Germinal center (tissue), 1 donor: ENCODE measurements at places on chromosomes 7 and 10.

DNA sequence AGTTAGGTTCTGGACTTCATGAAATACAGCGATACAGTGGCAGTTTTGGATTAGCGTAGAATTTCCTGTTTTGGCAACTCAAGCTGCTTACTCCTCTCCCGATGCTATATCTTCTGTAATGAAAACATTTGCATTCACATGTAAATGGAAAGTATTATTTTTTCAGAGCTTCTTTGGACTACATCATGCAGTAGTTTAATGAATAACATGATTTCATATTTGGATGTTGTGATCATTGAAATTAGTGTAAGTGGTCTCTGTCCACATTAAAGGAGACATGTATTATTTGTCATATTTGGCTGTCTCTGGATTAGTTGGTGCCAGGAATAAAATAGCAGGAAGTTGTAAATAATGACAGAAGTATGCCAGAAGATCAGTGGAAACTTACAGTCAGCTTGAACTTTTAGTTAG, 331.6 kb downstream of the GFRA1 start:
- no peak for DNase-seq

DNA sequence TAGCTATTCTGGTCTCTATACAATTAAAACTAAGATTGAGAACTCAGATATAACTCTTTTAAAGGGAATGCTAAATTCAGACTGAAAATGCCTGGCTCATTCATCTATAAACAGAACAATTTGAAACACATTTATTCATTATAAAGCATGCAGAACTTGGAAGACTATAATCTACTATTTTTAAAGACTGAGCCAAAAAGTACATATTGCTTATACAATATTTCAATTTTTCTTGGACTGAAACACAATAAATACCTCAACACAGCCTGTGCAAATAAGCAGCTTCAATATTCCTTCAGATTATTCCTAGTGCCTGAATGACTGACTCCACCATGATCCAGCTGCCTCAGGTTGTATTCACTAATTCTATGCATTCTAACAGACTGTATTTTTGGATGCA, 15.5 kb upstream of the PHYH start:
- DNase-seq, result no peak

- DNase-seq, result no peak
Measured at GRCh38 chr10:26681076-26681475, 16.4 kb upstream of the PDSS1 start.

- DNase-seq, result no peak
Measured at GRCh38 chr7:139595806-139596205, 72.3 kb downstream of the CLEC2L start.

DNA sequence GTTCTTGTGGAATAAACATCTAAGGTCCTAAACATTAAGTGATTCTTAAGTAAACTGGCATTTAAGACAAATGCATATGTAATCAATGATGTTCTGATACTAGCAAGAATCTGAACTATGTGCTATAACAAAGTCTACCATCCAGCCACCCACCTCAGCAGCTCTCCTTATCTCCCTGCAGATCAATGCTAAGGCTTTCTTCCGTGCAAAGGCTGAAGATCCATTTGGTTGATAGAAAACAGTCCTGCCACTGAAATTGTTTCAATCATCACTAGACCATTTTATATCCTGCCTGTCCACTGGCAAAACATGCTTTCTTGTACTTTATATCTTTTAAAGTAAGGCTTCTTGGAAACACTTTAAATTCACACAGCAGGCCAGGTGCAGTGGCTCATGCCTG, 6.3 kb upstream of the SMKR1 start:
- DNase-seq, result no peak

- DNase-seq, result no peak
Measured at GRCh38 chr10:95445223-95445836, 115.8 kb downstream of the SORBS1 start.

DNA sequence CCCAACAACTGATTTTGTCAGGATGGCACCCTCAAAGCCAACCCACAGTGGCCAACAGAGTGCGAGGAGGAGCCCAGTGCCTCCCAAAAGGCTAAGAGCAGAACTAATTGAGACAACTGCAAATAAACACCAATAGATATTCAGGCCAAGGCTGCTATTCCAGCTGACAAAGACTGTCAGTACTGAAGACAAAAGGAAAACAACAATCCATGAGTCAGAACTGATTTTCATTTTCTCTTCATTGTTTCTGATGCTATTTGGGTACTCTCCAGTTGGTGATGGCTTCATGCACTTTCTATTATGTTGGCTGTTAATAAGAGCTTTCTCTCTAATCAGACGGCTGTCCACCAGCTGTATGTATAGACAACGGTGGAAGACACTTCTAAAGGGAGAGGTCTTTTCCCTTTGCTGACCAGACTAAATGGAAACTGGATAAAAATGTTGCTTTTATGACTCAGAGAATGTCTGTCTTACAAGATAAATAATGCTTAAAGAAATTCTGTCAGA, 515.9 kb downstream of the PARD3 start:
- no peak for DNase-seq

- DNase-seq, result no peak
Measured at GRCh38 chr10:44902941-44903545, 8.1 kb upstream of the TMEM72 start.

DNA sequence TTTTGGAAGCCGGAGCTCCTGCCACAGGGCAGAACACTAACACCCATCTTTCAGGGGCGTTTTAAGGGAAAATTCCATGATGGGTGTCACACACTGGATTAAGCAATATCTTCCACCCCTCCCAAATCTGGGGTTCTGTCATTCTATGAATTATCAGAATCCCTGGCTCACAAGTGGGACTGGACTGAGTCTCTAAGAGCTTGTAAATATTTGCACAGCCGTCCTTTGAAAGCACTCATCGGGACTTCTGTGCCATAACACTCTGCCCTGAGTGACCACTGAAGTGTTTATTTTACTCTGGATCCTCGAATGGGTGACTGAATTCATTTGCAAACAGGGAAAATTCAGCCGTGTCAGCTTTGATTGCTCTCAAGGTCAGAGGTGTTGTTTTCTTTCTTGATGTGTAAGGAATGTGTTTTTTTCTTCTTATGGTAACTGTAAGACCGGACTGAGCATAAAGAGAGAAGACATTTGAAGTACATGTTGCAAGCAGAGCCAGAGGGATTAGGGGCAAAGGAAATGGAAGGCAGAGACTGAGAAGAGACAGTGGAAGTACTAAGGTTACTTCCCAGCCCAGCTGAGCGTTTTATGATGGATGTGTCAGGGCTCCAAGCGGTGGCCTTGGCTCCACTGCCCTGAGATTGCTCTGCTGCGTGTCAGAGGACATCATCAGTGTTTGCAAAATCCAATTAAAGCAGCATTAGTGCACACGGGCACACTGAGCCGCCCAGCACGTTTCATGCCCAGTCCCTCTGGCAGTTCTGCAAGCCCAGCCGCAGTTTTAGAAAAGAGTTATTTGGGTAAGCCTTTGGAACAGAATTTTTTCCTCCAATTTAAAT, 17.7 kb upstream of the GTPBP4 start:
- no peak for DNase-seq

GRCh38 chr7:43612128-43612527, 29.2 kb downstream of the STK17A start:
- DNase-seq, result no peak

DNA sequence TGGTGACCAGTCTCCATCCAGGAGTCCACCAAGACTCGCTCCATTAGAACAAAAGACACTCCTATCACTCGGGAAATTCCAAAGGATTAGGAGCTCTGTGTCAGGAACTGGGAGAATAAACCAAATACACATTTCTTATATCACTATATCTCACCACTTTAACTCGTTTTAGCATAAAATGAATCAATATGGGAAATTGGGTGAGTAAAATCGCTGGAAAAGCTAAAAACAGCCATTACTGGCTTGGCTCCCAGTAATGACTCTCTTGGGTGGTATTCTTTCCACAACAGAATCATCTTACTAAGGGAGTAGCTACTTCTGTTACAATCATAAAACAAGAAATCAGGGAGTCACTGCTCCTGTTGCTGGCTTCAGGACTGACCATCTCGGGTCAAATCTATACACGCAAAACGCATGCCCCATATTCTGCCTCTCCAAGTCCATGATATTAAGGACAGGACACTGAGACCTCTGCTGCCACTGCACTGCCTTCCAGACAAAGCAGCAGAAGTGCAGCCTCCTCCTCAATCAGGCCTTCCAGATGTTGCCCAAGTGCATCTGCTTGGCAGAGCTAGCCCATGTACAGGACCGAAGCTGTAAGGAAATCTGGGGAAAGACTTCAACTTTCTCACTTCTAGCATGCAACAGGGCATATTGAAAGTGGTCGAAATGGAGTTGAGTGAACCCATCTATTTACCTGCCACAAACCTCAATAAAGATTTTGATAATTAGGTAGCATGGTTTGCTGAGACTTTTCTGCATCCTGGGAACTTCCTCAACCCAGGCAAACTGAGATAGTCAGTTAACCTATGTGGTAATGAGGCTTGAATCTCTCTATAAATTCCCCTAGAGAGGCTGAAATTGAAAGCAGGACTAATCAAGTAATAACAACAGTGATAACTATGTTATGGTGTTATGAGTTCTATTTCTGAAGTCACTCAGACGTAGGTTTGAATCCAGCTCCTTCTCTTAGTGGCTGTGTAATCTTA, 14.4 kb upstream of the PANK1 start:
- DNase-seq, result no peak

DNA sequence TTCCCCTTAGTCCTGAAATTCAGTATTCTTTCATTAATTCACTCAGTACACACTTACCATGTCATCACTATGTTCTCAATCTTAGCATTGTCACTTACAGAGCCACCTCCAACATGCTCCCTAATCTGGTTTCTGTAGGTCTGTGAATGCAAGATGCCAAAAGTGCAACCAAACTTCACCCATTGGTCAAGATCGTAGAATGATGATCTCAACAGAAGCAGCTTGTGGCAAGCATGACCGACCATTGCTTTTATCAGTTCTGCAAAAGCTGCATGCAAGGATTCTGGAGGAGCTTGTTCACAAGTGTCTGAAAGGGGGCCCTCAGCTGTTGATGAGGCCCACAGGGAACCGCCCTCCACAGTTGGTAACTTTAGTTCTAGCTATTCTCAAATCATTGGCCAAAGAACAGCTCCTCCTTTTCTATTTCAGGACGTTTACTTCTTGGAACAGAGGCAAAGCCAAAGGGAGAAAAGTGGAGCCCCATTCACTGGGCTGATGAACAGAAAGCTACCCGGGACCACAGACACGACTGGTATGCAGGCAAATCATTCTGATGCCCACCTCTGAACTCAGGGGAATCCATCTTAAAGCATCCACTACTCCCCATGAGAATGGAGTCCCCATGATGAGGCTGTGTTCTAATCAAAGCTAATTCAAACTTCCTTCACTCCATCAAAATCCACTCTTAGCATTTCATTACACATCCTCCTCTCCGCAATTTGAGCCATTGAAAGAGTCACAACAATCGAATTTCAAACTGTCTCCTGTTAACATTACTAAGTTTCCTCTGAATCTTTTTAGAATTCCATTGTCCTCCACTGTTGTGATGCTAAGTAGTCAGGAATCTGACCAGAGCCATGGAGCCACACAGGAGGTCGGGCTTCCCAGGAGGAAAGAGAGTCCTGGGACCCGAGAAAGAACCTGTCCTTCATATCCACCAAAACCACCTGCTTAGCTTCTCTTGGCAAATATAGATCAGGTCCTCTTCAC, 13.9 kb downstream of the GRB10 start:
- no peak for DNase-seq

DNA sequence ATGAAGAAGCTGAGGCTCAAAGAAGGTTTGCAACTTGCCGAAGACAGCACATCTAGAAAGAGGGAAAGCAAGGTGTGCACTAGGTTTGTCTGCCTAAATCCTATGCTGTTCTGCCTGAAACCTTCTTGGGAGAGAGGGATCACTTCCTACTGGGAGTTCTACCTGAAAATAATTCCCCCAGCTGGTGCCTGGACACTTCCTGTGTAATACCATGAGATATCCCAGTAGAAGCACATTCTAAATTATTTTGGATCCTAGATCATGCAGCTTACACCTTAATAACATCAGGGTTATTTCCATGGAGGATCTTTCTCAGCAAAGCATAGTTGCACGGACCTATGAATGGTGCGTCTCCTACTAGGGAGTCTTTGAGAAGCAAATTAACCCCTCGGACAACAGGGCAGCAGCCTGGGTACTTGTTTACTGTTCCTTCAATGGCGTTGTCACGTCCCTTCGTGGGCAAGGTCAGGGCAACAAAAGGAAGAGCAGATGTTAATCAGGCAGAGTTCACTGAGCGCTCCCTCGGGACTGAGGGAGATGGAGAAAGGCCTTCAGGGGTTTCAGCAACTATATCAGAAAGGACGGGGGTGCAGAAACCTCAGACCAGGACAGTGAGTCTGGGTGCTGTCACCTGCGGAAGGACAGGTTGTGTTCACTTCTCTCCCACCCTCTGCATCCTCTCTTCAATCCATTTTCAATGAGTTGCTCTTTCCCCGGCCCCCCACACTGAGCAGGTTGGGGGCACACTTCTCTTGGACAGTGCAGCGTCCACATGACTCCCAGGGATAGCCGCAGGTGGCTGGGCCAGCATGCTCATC, 44.0 kb downstream of the OAT start:
- no peak for DNase-seq

DNA sequence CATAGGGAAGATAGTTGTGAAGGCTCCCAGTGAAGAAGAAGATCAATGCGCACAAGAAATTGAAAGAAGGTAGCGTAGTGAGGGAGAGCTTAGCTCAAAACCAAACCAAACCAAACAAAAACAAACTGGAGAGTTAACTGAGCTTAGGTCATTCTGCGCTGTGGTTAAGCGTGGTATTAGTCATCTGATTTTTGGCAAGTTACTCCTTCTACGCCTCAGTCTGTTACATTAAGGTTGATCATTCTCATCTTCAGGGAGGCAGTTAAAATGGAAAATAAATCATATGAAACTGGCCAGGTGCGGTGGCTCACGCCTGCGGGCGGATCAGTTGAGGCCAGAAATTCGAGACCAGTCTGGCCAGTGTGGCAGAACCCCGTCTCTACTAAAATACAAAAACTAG, 259.7 kb downstream of the EXOC4 start:
- no peak for DNase-seq

DNA sequence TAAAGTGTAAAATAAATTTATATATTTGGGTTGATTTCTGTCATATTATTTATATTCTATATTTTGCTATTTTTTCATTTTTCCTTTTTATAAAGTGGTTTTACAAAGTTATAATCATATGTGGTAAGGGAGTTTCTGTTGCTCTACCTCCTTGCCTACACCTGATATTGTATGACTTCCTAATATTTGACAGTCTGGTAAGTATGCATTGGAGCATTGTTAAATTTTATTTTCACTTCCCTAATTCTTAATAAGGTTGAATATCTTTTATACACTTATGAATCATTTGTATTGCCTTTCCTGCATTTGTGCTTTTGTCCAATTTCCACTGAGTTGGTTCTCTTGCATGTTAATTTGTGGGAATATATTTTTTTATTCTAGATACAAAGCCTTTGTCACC, 492.4 kb downstream of the GRID1 start:
- peak; percentile 61 for DNase-seq

DNA sequence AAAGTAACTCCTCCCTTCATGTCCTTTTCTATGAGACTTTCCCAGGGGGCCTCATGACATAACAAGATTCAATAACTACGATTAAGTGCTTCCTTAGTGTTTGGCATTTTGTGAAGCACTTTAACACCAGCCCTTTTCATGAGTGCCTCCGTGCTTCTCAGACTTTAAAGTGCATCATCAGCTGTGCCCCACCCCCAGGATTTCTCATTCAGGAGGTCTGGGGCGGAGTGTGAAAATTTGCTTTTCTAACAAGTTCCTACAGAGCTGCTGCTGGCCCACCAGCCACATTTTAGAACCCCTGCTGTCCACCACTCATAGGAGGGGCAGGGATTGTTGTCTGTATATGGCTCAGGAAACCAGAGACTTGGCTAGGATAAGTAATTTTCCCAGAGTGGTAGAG, 445.3 kb downstream of the LRMDA start:
- no peak for DNase-seq

- peak; percentile 3 for DNase-seq
Measured at GRCh38 chr7:74256491-74257408, 2.6 kb upstream of the RFC2 start.

- no peak for DNase-seq
Measured at GRCh38 chr10:16686054-16686902, 130.9 kb downstream of the RSU1 start.
